ENCODE measurements at places on chromosomes 11 and 22.

- no peak for DNase-seq
These were observed 1000.4 kb downstream of the OPCML start for GRCh38 chr11:132531921-132532320.

GRCh38 chr22:37001826-37002225 lies 17.4 kb downstream of the TST start:
- no peak for DNase-seq

- peak; percentile 10 for DNase-seq
These were observed 24.8 kb upstream of the TTC12 start for GRCh38 chr11:113289431-113290187.

DNA sequence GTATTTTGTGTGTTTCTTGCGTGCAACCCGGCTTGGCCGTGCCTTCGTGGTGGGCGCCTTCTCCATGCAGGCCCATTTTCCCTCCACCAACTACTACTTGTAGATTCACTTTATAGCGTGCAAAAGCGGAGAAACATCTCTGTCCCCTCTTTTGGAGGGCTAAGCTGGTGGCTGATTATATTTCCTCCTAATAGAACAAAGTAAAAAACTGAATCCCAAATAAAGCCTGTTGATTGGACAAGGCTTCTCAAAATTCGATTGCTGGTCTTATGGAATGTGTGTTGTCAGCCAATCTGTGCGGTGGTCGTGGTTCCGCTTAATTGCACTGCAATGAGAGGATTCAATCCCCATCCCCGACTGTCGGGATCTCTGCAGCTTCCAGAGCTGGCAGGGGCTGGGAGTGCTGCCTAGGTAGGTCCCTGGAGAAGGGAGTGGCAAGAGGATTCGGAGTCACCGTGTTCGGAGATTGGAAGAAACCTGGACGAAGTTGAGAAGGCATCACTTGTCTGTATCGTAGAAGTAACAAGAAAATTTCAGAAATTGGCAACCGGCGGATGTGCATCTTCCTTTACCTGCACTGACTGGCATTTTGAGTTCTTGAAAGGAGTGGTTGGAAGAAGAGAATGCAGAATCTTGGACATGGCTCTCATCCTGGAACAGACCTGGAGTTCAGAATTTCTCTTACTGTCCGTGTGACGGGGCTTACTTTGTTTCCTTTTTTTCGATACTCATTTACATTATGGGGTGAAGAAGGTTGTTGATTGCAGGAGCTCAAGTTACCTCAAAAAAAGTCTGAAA lies 1.1 kb downstream of the HMGXB4 start:
- DNase-seq: no peak

- no peak for DNase-seq
These were observed 86.1 kb upstream of the TOP3B start for GRCh38 chr22:22068657-22069056.

DNA sequence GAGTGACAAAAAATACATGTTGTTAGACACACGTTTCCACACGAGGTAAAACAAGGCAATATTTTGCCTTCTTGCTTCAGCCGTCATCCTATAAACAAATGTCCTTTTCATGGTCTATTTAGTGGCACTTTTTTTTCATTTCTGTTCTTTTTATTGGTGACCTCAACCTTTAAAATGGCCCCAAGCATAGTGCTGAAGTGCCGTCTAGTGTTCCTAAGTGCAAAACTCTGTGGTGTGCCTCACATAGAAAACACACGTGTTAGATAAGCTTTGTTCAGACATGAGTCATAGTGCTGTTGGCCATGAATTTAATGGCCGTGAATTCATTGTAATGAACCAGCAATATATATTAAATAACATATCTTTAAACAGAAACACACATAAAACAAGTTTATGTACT lies 15.6 kb downstream of the OVCH2 start:
- no peak for DNase-seq

DNA sequence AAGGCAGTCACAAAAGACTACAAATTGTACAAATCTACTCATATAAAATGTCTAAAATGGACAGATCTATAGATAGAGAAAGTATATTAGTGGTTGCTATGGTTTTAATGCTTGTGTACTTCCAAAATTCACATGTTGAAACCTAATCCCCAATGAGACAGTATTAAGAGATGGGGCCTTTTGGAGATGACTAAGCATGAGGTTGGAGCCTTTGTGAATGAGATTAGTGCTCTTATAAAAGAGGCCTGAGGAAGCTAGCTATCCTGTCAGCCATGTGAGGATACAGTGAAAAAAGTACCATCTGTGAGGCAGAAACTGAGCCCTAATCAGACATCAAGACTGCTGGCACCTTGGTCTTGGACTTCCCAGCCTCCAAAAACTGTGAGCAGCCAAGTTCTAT lies 82.6 kb downstream of the CYP2R1 start:
- no peak for DNase-seq

DNA sequence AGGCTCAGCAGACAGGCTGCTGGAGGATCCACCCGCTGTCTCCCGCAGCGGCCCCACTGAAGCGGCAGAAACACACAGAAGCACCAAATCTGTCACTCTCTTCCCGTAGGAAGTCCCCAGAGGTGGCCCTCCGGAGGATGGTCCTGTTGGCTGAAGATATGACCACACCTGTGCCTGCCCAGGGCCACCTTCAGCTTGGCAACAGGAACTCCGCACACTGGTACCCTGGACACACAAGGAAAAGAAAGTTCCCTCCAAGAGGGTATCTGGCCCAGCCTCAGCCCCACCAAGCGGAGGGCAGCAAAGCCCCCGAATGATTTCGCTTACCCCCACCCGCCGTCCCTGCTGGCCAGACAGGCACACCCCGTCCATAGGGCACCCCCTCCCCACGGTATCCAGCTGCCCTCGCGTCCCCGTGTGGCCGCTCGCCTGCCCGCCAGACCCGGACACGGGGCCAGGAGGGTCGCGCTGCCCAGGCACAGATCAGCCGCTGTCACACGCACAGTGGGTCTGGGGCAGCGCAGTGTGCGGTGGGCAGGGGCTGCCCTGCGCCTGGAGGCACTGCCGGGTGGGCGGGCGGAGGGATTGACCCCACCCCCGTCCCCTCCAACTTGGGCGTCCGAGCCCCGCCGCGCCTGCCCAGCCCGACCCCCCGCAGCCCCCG lies 7.0 kb downstream of the RASSF7 start:
- DNase-seq: no peak

- DNase-seq: no peak
These were observed 31.1 kb downstream of the FAM83F start for GRCh38 chr22:40025856-40026255.

- DNase-seq: no peak
These were observed 1.7 kb downstream of the MOB2 start for GRCh38 chr11:1484695-1485503.

DNA sequence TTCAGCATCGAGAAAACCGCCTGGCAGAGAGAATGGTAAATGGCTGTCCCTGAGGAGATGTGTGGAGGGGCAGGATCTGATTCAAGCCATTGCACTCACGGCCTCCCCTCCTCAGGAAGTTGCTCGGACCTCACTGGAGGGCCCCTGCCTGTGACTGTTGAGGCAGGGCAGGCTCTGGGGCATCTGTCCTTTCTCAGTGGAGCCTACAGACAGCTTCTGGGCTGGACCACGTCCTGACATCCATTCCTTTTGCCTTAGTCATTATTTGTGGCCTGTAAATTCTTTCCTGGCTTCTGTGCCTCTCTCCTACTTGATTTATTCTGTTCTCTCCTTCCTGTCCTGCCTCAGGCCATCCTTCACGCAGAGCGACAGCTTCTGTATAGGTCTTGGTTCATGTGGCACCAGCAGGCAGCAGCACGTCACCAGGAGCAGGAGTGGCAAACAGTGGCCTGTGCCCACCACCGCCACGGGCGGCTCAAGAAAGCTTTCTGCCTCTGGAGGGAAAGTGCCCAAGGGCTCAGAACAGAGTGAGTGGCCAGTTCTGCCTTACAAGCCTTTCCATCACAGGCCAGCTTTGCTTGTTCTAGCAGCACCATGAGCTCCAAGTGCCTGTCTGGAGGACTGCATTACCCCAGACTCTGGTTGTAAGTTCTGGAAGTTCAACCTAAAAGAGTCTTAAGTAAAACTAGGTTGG lies 59.6 kb downstream of the PISD start:
- no peak for DNase-seq

DNA sequence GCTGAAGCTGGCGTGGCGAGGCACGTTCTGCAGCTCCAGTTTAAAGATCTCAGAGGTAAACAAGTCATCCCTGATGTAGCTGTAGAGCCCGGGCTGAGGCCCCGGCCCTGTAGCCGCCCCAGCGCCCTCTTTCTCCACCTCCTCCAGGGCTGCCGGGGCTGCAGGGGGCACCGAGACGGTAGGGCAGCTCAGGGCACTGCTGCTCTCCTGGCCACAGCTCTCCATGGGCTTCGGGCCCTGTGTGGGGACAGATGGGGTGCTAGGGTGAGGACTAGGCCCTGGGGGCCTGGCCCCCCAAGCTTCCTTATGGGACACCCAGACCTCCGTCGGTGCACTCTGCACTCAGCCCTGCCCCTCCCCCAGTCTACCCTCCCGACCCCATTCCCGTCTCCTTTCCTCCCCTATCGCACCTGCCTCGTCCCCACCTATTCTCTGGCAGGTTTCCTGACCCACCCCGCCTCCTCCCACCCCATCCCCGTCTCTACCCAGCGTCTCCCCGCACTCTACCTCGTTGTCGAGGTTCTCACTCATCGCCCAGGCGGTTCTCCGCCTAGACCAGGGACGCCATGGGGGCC lies 559 bp downstream of the RANBP1 start:
- DNase-seq: no peak

DNA sequence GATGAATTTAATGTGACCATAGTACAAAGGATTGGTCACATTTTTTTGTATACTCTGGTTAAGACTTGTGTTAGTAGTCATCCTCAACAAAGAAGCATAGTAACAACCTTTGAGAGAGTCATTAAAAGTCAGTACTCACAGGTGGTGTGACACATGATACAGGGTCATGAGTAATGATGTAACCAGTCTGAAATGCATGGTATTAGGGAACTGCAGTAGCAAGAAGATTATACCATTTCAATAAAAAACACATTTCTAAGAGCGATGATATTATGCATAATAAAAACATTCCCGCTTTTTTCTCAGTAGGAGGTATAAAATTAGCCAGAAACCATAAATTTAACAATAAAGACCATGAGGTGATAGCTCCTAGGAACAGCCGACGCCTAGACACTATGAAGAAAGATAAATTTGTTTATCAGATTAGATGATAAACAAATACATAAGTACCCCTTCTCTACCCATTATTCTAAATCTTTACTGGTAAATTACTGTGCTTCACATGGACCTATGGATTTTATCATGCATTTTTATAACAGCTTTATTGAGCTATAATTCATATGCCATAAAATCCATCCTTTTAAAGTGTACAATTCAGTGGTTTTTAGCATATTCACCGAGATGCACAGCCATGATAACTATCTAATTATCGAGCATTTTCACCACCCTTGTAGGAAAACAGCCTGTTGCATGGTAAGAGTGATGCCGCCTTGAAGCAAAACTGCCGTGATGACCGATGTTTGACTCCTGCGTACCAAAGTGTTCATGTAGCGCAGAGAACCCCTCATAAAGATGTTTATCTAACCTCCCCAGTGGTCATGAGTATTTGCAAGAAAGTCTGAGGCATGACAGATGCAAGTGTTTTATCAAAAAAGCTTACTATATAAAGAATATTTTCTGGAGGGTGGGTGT lies 41.8 kb downstream of the TMPRSS5 start:
- DNase-seq: no peak

- DNase-seq: no peak
These were observed 26.2 kb downstream of the SHISA8 start for GRCh38 chr22:41888627-41889200.

DNA sequence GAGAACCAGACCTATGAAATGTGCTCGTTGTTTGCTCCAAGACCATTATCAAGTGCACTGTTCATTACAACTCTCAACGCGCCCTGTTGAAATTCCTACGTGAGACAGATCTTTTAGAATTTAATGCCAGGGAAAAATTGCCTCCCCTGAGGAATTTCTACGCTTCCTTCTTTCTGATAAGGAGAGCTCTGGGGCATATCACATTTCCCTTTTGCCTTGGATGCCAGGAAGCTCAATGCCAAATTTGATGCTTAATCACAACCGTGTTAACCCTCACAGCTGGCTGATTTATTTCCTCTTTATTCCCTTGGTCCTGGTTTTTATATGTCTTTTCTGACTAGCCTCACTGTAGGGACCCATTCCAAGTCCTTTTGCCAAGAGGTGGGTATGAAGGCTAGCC lies 109.4 kb downstream of the MICAL2 start:
- no peak for DNase-seq

- DNase-seq: no peak
These were observed 10.5 kb upstream of the MGAT3 start for GRCh38 chr22:39446239-39446721.

- no peak for DNase-seq
These were observed 28.4 kb upstream of the SLN start for GRCh38 chr11:107740271-107740670.

- DNase-seq: no peak
These were observed 806.3 kb downstream of the BRD1 start for GRCh38 chr22:49021131-49021925.

DNA sequence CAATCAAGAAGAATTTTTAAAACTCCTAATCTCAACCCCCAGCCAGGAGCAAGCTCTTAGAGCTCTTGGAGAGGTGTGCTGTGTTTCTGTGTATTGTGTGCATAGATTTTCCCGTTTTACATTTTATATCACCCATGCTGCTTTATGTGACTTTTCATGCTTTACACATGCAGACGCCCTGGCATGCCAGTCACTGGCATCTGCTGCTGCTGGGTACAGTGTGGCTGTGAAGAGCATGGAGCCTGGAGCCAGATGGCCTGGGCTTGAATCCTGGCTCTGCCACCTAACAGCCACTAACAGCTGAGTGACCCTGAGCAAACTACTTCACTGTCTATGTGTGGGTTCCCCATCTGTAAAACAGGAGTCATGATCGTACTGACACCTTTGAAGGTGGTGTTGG lies 23.1 kb downstream of the POLR3H start:
- no peak for DNase-seq

DNA sequence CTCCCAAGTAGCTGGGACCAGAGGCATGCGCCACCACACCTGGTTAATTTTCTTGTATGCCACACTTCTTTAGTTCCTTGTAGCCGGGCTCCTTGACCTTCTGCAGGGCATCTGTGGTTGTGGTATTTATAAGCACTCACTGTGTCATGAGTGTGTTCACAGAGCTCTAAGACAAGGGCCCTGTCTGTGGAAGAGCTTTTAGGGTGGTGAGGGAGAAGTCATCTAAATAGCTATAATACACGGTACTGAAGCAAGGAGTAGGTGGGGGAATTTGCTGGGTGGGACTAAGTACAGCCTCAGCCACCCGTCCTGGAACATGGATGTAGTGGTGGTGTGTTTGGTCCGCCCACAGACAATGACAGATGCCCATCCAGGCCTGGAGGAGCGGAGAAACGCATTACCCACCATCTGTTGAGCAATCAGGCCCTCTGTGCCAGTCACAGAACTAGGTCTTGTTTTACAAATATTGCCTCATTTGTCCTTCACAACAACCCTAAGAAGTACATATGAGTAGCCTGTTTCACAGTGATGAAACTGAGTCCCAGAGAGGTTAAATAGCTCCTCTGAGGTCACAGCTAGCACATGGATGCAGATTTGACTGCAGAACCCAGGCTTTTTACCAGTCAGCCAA lies 10.1 kb downstream of the ACO2 start:
- DNase-seq: no peak

- no peak for DNase-seq
These were observed 530.5 kb upstream of the LRRC4C start for GRCh38 chr11:41989823-41990380.

- no peak for DNase-seq
These were observed 1434.7 kb downstream of the BRD1 start for GRCh38 chr22:48393041-48393370.
